ENCODE measurements at places on chromosomes 6 and 20. TPM values are rescaled to one million over a fixed set of nuclear protein-coding genes. Genes with fewer than 3 reads are reported as not detected.

The C6orf15 gene
- not detected for polyA plus RNA-seq

The OR2H2 gene
- polyA plus RNA-seq: not detected

The GOPC gene
- polyA plus RNA-seq: 14.4 TPM

The THEMIS gene
- 6.5 TPM for polyA plus RNA-seq

The HLA-DPA1 gene
- 240 TPM for polyA plus RNA-seq

The GSTA2 gene
- polyA plus RNA-seq: not detected

The PTK7 gene
- not detected for polyA plus RNA-seq

Data from CD4-positive, CD25-positive, alpha-beta regulatory T cell (primary cell).